COR-L47 (cell line): ENCODE measurements at places on chromosomes 12 and 14.

- DNase-seq = no peak
Observed at GRCh38 chr12:100489251-100489820, 15.7 kb downstream of the NR1H4 start.

DNA sequence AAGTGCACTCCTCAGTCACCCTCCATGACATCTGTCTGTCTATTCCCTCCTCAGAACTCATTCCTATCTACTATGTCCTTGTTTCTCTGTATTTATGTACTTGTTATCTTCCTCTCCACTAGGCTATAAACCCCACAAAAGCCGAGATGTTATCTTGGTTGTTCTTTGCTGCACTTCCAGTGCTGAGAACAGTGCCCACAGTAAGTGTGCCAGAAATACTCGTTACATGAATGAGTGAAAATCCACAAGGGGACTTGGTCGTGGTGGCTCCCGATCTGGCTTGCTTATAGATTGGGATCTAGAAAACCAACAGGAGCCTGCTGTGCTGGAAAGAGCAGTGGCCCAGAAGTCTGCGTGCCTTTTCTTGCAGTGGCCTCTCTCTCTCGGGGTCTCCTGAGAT, 111.9 kb upstream of the PRMT8 start:
- DNase-seq = no peak

DNA sequence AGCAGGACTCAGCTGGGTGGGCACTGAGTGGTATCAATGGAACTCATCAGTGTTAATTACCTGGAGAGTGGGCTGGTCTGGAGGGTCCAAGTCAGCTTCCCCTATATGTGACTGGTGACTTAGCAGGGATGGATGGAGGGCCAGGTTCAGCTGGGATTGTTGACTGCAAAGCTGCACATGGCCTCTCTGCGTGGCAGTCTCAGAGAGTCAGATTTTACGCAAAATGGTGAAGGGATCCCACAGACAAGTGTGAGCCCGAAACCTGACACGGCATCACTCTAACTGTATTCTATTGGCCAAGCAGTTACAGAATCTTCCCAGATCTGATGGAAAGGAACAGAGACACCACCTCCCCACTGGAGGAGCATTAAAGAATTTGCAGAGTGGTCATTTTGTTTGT, 716.0 kb upstream of the TBX3 start:
- no peak for DNase-seq

- DNase-seq = no peak
Observed at GRCh38 chr12:88750867-88751543, 170.7 kb upstream of the KITLG start.

GRCh38 chr14:35034440-35034833, 11.6 kb upstream of the FAM177A1 start:
- no peak for DNase-seq

- no peak for DNase-seq
Observed at GRCh38 chr12:40587421-40587820, 104.8 kb upstream of the CNTN1 start.
